Right lung (tissue), 10 donors: ENCODE measurements at places on chromosomes 13 and 19. TPM values are rescaled to one million over a fixed set of nuclear protein-coding genes. Genes with fewer than 3 reads are reported as not detected.

- DNase-seq = no peak
Measured at GRCh38 chr19:18603958-18604819, 2.4 kb downstream of the CRLF1 start.

Gene PRR20A
- not detected for polyA plus RNA-seq

Gene NLRP7
- not detected for polyA plus RNA-seq

GRCh38 chr13:91242652-91243051, 104.8 kb upstream of the MIR17HG start:
- no peak for DNase-seq

DNA sequence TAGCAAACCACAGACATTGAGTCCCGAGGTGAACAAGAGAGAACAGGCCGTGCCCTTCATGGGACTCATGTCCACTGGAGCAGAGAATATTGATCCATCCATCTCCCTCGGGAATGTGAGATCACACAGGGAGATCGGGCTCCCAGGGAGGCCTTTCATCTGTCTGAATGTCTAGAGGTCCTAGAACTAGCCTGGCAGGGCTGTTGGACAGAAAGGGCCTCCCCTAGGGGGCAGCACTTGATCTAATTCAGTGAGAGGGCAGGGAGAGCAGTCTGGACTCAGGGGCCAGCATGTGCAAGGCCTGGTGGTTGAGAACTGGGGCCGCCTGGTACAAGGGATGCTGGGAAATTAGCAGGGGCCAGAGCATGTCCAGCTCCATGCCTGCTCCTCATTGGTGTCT, 4.3 kb downstream of the RUVBL2 start:
- DNase-seq = no peak

DNA sequence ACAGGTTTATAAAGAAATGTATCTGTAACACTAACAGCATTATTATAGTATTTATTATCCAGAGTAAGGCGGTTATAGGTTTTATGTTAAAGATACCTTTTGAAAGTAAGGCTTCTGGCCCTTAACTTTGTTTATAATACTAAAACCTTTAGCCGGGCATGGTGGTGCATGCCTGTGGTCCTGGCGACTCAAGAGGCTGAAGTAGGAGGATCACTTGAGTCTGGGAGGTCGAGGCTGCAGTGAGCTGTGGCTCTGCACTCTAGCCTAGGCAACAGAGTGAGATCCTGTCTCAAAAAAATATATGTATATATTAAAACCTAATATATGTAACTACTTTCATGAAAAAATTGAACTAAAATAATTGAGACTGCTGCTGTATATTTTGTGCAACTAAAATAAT, 98.7 kb upstream of the KLF5 start:
- DNase-seq = no peak

Gene NLRP5
- not detected for polyA plus RNA-seq

DNA sequence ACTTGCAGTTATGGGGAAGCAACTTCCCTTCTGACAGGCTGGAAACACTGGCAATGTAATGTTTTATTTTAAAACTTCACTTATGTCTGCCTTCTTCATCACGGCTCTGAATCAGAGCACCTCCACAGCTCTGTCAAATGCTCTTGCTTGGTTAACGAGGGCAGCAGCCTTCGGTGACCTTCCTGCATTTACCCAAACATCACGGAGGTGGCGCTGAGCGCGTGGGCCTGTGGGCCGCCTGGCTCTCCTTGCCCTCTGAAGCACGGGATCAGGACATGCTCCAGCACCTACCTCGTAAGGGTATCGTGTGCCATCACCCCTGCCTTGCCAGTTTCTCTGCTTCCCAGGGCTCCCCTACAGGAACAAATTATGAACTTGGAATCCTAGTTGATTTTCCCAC, 310.0 kb downstream of the TEX29 start:
- DNase-seq = no peak

- DNase-seq = no peak
Measured at GRCh38 chr19:33413426-33413725, 39.9 kb downstream of the CEBPG start.

DNA sequence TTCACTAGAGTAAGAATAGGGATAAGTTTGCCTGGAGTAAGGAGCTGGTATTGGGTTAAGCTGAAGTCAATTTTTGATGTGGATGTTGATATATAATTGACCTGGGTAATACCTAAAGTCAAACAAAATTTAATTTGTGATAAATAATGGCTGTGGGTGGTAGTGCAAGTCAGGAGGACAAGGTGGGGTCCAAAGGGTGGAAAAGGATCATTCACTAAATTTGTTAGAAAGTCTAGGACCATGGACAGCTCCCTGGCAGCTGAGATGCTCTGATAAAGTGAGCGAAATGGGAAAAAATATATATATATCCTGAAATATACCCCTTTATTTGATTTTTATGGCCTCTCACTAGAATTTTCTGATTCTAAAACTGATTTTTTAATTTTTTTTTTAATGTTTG, 463.5 kb downstream of the GPC6 start:
- peak; percentile 31 for DNase-seq

Gene ZNF536
- 4.7 TPM for polyA plus RNA-seq

- no peak for DNase-seq
Measured at GRCh38 chr13:40813667-40814454, 24.4 kb downstream of the SLC25A15 start.

GRCh38 chr13:25902891-25903341, 148.9 kb downstream of the SHISA2 start:
- no peak for DNase-seq

Gene PNMA8B
- 2.8 TPM for polyA plus RNA-seq

DNA sequence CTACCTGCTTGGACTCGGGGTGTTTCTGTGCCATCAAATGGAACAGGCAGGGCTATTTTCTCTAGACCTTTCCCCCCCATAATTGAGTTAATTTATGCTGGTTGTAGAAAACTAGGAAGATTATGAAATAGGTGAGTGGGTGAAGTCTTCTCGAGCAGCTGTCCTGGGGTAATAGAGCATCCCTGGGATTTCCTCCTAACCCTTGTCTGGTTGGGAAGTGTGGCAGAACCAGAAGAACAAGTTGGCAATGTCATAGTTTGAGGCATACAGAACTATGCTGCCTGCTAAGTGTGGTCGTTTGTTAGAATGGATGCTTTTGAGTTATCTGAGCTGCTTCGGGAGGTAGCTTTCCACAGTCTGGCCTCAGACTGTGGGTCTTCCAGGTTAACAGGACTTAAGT, 3.7 kb downstream of the GATAD2A start:
- DNase-seq = no peak

Gene DAPK3
- 38.4 TPM for polyA plus RNA-seq

GRCh38 chr19:20416661-20417060, 148.9 kb downstream of the ZNF737 start:
- no peak for DNase-seq

DNA sequence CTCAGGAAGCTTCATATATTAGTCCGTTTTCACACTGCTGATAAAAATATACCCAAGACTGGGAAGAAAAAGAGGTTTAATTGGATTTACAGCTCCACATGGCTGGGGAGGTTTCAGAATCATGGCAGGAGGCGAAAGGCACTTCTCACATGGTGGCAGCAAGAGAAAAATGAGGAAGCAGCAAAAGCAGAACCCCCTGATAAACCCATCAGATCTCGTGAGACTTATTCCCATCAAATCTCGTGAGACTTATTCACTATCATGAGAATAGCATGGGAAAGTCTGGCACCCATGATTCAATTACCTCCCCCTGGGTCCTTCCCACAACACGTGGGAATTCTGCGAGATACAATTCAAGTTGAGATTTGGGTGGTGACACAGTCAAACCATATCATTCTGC, 23.1 kb downstream of the FLT3 start:
- no peak for DNase-seq

DNA sequence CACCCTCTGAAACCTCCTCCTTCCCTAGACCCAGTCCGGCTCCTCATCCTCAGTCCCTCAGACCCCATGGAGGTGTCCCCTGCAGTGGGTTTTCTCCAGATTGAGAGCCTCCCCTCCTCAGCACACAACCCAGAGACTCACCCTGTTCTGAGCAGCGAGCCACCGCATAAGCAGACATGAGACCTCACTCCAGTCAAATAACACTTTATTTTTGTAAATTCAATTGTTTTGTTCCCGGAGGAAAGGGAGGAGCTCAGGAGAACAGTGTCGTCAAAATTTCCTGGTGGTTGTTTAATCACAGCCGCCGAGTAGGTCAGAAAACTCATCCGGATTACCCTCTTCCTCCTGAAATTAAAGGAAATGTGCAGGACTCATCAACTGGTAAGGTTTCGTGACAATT, 57.5 kb downstream of the ERICH4 start:
- no peak for DNase-seq
